GM20000 (cell line): ENCODE measurements at places on chromosomes 16 and 17.
A peak's percentile ranks its signal among the peaks of the same experiment; 100 is the strongest.

DNA sequence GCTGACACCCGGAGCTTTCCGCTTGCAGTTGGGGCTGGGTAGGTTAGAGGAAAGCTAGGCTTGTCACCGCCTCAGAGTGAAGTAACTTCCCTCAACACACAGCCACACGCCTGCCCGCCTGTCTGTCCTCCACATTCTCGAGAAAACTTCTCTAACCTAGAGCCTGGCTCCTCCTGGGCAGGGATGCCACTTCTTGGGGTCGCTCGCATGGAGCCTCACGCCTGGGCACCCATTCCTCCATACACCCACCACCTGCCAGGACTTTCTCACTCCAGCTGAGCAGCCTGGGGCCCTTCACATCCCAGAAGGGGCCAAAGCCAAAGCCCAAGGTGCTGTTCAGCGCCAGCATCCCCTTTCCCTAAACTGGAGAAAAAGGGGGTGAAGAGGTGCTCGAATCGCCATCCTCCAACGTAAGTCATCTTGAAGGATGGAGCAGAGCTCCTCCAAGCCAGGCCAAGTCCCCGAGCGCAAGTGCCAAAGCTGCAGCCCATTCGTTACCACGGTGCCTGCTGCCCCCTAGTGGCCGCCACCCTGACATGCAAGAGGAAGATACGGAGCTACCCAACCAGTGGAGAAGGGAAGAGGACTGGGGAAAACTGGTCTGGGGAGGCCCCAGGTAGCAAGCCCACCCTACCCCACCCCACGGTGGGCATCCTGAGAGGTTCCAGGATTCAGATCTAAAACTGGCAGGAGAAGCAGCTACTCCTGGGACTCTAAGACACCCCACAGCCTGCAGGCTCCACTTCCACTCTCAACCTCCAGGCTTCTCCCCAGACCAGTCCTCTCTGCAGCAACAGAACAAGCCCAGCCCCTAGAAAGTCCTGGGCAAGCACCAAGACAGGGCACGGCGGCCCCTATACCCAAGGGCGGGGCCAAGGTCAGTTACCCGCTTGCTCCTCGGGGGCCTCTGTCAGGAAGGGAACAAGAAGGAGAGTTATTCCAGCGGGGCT is 63.1 kb downstream of the MYO18A start:
- peak; percentile 81 for DNase-seq

DNA sequence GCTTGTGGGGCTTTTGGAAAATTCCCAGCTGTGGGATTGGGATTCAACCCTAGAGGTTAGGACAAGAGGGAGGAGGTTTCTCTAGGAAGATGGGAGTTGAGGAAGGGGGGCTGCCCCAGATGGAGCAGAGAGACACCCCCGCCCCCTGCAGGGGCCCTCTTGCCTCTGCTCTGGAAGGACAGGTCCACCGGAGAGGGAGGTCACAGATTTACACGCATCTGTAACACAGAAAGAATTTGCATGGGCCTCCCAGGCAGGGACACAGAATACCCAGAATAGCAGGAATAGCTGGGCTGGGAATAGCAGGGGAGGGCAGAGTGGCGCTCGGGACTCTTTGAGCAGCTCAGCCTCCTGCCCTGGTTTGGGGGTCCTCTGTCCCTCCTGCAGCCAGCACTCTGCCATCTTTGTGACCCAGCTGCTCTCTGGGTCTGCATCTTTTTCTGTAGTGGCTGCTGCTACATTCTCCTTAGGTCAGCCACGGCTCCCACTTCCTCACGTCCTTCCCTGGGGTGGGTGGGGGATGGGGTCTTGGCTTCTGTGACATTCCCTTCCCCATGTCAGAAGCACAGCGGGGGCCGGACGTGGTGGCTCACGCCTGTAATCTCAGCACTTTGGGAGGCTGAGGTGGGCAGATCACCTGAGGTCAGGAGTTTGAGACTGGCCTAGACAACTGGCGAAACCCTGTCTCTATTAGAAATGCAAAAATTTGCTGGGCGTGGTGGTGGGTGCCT is 33.9 kb upstream of the PLLP start:
- DNase-seq, result no peak

GRCh38 chr16:87728026-87728425 is 37.8 kb downstream of the KLHDC4 start:
- no peak for DNase-seq

DNA sequence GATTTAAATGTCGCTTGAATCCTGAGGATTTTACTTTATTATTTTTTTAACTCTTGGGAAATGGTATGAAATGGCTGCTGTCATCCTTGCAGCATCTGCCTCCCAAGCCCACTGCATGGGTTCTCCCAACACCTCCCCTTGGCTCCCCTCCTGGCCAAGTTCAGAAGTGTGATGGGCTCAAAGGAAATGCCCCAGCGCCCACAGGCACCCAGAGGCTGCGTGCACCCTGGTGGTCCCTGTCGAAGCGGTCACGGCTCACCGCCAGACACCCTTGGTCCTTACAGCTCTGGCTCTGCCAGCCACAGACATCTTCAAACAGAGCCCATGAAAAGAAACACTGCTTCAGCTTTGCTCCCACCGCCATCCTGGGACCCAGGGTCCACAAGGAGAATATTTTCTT is 334.7 kb downstream of the SOX9 start:
- DNase-seq, result no peak

DNA sequence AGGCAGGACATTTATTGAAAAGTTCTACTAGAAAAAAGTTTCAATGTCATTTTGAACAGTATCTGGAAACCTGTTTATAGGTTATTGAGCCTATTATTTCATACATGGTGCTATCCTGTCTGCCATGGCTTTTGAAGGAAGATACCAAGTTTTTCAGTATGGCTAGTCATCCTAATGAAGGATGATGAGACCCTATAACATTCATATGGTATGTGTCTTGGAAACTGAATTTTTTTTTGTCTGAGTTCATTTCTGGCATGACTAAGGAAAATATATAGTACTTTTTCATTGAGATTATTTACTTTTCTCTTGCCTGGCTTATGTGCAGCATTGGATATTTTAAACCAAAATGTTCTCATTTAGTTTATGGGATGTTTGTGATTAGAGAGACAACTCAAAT is 30.2 kb downstream of the CLTC start:
- no peak for DNase-seq

- no peak for DNase-seq
Observed at GRCh38 chr16:23288726-23289512, 13.2 kb upstream of the SCNN1B start.

- DNase-seq, result peak; percentile 84
Observed at GRCh38 chr16:2194852-2195321, 1.5 kb downstream of the CASKIN1 start.

DNA sequence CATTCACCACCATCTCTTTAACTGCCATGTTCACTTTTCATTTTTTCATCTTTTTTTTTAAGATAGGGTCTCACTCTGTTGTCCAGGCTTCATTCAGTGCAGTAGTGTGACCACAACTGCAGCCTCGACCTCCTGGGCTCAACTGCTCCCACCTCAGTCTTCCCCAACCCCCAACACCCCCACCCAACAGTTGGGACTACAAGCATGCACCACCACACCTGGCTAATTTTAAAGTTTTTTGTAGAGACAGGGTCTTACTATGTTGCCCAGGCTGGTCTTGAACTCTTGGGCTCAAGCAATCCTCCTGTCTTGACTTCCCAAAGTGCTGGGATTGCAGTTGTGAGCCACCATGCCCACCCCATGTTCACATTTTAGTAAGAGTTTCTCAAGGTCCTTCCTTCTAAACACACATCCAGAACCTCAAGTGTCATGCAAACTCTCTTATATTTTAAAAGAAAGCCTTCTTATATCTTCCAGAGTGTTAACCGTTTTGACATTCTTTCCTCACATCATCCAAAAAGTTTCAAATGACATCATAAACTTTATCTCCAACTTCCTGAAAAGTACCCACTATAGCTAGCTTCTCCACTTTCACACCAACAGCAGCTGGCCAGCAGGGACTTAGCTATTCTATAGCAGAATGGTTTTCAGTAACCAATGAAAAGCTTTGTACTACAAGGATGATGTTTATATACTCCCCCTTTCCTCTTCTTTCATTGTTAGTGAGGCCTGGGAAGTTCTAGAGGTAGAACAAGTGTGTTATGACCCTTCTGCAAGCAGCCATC is 49.3 kb downstream of the TRAF4 start:
- DNase-seq, result no peak

DNA sequence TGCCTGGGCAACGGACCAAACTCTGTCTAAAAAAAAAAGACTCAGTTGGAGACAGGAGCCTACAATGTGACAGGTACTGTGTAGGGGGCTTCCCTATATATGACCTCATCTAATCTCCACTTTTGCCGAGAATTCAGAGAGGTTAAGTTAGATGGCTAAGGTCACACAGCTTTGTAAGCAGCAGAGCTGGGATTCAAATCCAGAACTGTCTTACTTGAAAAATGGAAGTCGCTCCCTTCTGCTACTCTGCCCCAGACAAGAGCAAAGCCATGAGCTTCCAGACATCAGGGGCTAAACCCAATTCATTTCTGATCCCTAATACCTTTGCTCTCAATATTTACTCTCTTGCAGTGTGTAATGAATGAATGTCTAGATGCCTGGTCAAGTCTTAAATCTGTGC is 41.5 kb upstream of the ABCC12 start:
- DNase-seq, result no peak

- DNase-seq, result peak; percentile 87
Observed at GRCh38 chr17:39623356-39623950, 3.3 kb upstream of the PPP1R1B start.

DNA sequence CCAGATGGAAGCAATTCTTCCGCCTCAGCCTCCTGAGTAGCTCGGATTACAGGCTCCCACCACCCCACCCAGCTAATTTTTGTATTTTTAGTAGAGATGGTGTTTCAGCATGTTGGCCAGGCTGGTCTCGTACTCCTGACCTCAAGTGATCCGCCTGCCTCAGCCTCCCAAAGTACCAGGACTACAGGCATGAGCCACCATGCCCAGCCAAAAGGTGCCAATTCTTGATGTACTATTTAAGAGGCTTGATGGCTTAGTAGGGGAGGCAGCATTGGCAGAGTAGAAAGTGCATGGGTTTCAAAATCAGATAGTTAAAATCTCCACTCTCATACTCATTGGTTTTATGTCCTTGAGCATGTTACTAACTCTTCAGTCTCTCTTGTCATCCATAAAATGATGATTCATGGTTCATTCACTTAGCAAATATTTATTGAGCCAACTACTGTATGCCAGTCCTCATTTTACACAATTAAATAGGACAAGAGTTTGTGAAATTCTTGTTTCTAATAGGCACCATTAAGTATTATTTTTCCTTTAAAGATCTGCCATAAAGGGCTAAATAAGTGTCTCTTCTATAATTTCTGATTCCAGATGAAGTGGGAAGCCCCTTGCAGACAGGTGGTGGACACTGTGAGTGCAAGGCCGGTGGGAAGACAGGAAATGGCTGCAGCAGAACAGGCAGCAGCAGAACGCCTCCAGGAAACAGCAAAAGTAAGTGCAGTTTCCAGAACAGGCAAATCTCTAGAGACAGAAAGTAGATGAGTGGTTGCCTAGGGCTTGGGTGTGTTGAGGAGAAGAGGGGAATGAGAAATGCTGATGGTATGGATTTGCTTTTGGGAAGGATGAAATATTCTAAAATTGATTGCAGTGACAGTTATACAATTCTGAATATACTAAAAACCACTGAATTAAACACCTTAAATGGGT is 8.2 kb upstream of the RPL27 start:
- no peak for DNase-seq

DNA sequence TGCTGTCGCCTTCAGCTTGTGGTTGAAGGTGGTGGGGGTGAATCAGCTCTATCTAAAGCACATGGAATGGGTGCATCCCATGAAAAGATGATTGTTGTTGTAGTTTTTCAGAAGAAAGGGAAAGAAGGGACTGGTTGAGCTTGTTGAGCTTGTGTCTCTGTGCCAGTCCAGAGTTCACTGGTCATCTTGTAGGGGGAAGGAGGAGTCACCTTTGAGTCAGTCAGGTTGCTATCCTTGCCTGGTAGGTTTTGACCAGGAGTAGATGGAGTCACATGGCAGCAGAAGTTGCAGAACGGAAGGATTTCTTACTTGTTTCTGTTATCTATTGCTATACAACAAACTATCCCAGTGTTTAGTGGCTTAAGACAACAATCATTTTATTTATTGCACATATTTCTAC is 73.3 kb downstream of the PLCG2 start:
- DNase-seq, result no peak
